ENCODE measurements at places on chromosomes 5 and 9.
A peak's percentile ranks its signal among the peaks of the same experiment; 100 is the strongest.

GRCh38 chr5:124289641-124290311, 456.7 kb downstream of the ZNF608 start:
- no peak for DNase-seq

DNA sequence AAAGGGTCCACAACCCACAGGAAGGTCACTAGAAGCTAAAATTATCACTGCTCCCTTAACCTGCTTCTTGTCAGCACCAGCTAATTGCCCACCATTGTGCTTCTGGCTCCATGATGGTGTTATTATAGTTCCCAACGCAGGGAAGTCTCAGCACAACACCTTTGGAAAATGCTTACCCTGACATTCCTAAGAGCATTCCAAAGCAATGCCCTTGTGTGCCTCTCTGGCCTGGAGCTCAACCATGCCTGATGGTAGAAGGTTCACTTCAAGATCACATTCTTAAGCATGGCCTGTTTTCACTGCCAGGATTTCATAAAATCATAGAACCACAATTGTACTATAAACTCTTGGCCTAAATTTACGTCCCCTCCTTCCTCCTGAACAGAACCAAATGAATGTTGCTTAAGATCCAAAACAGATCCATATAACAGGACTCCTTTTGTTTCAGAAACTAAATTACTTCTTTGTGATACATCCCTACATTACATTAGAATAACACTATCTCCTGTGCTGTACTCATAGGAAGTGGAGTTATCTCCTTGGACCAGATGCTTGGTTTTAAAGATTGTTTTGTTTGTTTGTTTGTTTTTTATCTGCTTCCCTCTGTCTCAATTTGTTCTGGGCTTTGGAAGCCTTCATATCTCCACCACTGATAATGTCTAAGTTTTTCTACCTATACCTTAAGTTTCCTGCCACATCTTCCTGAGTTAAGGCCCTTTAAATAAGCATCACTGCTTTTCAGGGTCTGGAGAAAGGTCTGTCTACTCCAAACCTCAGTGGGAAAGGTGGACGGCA, 32.1 kb downstream of the ARL15 start:
- no peak for DNase-seq

GRCh38 chr5:73135429-73136054, 15.2 kb downstream of the TMEM171 start:
- no peak for DNase-seq

DNA sequence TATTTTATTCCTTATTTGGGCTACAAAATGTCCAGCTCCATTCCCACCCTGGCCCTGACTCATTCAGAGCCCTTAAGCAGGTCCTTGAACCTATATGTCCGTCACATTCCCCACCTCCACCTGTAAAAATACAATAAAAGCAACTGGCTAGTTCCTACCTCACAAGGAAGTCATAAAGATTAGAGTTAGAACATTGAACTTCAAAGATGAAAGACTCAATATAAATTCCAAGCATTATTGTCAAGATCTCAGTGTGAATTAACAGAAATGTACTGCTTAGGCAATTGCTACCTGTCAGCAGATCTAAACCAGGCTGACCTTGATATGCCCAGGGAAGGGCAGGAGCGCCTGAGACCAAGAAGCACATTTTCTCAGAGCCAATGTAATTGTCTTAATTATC, 221.8 kb downstream of the ENC1 start:
- DNase-seq = no peak

DNA sequence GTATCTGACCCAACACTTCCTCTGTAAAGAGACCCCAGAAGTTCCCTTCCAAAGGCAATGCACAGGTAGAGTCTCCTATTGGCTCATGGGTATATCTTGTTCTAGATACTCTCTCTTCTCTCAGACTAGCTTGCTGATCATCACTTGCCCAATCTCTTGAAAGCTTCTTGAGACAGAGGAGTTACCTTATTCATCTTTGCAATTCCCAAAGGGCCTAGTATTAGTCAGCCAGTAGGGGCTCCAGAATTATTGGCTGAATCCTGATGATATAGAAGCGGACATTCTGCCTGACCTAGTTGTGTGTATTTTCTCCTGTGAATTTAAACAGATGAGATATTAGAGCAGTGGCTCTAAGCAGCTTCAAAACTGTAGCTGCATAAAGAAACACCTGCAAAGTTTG, 304.0 kb upstream of the KLF4 start:
- DNase-seq = no peak

GRCh38 chr5:65363499-65363898, 118.2 kb downstream of the ADAMTS6 start:
- no peak for DNase-seq

- no peak for DNase-seq
Observed at GRCh38 chr9:14043483-14043882, 270.5 kb downstream of the NFIB start.

GRCh38 chr5:84036842-84037241, 316.2 kb upstream of the HAPLN1 start:
- DNase-seq = no peak

- DNase-seq = no peak
Observed at GRCh38 chr5:135497971-135498636, 37.7 kb downstream of the NEUROG1 start.

DNA sequence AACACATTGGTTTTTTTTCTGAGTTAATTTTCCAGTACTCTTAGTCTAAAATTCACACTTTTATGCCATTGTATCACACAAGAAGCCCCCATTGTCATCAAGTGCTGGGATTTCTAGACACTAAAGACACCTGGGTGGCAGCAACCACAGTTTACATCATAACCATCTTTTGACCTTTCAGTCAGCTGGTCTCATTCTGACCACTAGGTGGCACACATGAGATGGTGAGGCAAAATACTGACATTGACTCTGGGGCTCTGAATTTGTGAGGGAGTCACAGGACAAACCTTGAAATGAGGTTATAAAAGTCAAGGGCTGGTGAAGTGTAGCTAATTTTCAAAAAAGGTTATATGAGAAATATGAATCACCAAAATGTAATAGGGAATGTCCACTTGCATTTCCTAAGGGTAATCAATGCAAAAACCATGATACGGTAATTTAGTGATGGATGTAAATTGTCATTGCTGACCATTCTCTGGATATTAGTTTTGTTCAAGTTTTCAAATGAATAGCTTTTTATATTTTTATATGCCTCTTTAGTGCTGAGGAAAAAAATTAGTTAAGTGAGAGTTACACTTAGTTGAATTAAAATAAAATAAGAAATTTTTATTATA, 229.4 kb downstream of the DMAC1 start:
- peak; percentile 7 for DNase-seq

- no peak for DNase-seq
Observed at GRCh38 chr9:98851730-98852459, 44.4 kb downstream of the GALNT12 start.

DNA sequence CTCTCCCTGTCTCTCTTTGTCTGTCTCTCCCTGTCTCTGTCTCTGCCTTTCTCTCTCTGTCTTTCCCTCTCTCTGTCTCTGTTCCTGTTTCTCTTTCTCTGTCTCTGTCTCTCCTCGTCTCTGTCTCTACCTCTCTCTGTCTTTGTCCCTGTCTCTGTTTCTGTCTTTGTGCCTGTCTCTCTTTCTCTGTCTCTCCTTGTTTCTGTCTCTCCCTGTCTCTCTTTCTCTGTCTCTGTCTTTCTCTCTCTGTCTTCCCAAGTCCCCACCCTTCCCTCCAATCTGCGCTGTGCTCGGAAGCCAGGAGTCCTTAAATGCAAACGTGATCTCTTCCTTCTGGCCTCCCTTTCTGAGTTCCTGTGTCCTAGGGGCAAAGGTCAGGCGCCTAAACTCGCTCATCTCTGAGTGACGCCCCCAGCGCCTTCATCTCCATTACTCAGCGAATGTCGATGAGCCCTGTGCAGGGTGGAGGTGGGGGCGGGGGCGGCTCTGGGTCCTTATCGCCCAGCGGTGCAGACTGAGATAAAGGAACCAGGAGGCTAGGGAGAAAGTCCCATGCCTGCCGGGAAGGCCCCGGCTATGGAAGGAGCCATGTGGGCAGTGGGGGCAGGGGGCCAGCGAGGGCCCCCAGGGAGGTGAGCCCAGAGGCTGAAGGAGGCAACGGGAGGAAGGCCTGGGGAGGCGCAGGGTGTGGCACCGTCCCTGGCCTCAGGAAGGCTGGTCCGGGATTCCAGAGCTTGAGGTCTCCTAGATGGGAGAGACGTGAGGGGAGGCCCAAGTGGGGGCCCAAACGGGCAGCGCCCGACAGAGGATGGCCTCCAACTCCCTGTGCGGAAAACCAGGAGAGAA, 1.5 kb upstream of the SLC6A19 start:
- no peak for DNase-seq

GRCh38 chr9:76737154-76737902, 26.9 kb upstream of the PCA3 start:
- no peak for DNase-seq

DNA sequence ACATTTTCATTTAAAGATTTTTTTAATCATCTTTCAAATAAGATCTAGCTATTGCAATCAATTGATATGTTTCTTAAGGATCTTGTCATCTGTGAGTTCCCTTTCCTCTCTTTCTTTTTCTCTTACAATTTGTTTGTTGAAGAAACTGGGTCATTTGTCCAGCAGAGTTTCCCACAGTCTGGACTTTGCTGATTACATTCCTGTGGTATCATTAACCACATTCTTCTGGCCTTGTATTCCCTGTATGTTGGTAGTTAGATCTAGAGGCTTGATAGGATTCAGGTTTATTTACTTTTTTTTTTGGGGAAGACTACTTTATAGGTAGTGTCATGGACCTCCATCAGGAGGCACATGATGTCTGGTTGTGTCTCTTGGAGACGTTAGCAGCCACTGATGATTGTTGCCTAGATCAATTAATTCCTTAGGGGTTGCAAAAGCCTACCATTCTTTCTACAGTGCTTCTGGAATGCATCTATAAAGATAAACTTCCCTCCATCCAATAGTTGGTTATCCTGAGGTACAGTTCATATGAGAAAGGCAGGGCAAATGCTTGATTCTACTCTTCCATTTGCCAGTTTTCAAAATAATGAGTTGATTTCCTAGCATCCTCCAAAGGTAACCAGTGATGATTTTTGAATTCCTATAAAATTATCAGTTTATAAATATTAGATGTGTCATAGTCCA, 14.3 kb downstream of the PDE8B start:
- no peak for DNase-seq

- no peak for DNase-seq
Observed at GRCh38 chr9:27851858-27852257, 278.6 kb upstream of the C9orf72 start.

DNA sequence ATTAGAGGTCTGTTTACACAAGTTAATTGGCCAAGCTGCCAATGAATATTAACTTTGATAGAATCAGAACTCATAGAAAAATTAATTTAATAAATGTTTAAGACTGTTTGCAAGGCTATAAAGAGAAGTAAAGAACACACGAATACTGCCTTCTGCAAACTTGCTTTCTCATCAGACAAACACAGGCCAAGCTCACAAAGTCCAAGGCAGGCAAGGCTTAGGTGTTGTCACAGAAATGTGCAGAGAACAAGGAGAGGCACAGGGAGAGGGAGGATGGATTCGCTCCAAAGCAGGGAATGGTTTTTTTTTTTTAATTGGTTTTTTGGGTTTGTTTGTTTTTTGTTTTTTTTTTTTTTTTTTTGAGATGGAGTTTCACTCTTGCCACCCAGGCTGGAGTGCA, 43.4 kb downstream of the RETREG1 start:
- no peak for DNase-seq

GRCh38 chr5:152089644-152090043, 165.0 kb upstream of the GLRA1 start:
- no peak for DNase-seq

All from NCI-H2107 (cell line).